Nucleus accumbens (tissue), 56 donors: ENCODE measurements at places on chromosomes 11 and 22.

DNA sequence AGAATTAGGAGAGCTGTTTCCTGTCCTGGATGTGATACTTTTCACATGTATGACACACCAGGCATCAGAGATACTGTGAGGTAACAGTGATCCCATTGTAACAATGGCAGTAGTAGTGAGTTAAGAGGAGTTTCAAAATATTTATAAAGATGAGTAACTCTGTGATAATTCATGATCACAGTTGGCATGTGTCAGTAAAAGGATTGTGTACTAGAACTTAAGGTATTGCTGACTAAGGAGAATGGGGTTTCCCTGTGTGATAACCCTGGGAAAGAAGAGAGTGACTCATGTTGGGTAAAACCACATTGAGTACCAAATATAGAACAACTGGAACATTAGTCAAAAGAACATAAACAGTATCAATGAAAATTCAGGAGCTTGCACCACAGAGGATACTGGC, 22.9 kb upstream of the SLC5A1 start:
- no peak for DNase-seq

DNA sequence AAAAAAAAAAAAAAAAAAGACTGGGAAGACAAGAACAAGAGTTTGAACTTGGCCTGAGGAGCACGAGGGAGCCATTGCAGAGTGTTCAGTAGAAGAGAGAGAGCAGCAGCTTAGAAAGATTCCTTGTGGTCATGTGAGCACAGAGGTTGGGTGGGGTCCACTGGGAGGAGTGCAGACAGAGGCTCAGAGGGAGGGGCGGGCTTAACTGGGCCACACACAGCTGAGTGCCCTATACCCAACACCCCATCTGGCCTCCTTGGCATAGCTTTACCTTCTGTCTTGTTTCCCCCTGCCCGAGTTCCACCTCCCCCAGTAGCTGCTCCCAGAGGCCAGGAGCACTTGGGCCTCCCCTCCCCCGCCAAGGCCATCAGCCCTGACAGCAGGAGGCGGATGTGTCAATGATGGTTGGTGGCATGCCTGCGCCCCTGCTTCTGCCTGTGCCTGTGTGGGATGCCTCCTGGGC, 12.1 kb downstream of the C11orf86 start:
- no peak for DNase-seq

- DNase-seq = no peak
These were observed 153.3 kb downstream of the EFCAB6 start for GRCh38 chr22:43658823-43659222.

GRCh38 chr11:2789331-2789730, 89.5 kb upstream of the KCNQ1OT1 start:
- DNase-seq = no peak

DNA sequence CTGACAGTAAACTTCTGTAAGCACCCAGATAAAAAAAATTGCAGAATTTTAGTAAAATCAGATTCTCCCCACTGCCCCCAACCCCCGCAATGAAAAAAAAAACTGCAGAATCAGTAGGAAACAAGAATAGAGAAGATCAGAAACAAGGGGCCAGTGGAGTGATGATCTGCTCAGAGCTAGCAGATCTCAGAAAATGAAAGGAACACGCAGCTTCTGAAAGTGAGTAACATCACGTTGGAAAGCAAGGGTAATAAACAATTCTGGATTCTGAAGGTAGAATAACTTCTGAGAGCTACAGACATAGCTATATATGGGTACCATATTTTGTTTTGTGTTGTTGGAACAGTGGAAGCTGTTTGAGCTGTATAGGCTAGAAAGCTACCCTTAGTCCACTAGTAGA, 23.2 kb downstream of the ACAT1 start:
- no peak for DNase-seq

GRCh38 chr11:115065830-115066664, 387.7 kb downstream of the NXPE2 start:
- DNase-seq = no peak

DNA sequence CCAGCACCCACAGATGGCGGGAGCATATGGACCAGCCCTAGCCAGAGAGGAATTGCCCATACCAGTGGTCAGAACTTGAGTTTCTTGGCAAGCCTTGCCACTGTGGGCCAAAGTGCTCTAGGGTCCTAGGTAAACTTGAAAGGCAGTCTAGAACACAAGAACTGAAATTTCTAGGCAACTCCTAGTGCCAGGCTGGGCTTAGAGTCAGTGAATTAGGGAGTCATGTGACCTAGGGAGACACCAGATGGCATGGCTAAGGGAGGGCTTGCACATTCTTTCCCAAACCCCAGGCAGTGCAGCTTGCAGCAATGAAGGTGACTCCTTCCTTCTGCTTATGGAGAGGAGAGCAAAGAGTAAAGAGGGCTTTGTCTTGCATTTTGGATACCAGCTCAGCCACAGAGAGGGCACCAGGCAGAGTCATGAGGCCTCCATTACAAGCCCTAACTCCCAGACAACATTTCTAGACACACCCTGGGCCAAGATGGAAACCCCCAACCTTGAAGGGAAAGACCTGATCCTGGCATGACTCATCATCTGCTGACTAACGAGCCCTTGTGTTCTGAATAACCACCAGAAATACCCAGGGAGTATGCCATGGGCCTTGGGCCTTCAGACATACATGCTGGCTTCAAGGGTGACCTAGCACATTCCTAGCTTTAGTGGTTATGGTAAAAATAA, 19.2 kb upstream of the OR56A3 start:
- DNase-seq = no peak

DNA sequence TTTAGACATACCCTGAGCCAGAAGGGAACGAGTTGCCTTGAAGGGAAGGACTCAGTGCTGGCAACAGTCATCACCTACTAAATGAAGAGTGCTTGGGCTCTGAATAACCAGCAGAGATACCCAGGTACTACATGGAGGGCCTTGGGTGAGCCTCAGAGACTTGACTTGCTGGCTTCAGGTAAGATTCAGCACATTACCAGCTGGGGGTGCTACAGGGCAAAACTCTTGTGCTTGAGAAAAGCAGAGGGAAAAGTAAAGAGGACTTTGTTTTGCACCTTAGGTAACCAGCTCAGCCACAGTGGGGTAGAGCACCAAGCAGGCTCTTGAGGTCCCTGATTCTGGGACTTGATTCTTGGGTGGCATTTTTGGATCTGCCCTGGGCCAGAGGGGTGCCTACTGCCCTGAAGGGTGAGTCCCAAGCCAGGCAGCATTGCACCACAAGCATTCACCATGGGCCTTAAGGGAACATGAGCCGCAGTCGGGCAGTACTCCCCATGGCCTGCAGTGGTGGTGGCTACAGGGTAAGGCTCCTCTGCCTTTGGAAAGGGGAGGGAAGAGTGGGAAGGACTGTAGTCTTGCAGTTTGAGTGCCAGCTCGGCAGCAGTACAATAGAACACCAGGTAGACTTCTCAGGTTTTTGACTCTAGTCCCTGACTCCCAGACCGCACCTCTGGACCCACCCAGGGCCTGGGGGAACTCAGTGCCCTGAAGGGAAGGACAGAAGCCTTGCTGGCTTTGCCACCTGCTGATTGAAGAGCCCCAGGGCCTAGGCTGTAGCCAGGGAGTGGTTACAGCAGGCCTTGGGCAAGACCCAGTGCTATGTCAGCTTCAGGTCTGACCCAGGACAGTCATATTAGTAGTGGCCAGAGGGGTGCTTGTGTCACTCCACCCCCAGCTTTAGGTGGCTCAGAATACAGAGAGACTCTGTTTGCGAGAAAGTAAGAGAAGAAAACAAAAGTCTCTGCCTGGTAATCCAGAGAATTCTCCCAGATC, 22.7 kb upstream of the PLEKHA7 start:
- no peak for DNase-seq

GRCh38 chr11:78200553-78200952, 11.8 kb downstream of the USP35 start:
- DNase-seq = no peak

DNA sequence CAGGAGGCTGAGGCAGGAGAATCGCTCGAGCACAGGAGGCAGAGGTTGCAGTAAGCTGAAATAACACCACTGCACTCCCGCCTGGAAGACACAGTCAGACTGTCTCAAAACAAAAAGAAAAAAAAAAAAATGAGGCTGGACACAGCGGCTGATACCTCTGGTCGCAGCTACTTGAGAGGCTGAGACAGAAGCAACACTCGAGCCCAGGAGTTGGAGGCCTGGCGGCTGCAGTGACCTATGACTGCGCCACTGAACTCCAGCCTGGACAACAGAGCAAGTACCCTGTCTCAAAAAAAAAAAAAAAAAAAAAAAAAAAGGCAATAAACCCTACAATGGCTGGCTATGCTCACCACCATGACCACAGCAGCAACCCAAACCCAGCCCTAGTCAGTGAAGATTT, 11.0 kb downstream of the NAP1L4 start:
- no peak for DNase-seq

DNA sequence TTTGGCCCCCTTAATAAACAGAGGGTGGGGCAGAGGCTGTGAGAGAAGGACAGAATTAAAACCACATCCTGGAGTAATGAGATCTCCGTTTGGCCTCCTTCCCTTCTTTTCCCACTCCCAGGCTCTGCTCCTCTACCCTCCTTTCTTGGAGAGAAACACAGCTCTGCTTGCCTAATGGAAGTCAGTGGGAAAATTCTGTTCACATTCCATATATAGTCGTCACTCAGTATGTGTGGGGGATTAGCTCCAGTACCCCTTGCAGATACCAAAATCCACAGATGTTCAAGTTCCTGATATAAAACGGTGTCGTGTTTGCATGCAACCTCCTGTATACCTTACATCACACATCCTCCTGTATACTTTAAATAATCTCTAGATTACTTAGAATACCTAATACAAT, 37.6 kb upstream of the THY1 start:
- no peak for DNase-seq

DNA sequence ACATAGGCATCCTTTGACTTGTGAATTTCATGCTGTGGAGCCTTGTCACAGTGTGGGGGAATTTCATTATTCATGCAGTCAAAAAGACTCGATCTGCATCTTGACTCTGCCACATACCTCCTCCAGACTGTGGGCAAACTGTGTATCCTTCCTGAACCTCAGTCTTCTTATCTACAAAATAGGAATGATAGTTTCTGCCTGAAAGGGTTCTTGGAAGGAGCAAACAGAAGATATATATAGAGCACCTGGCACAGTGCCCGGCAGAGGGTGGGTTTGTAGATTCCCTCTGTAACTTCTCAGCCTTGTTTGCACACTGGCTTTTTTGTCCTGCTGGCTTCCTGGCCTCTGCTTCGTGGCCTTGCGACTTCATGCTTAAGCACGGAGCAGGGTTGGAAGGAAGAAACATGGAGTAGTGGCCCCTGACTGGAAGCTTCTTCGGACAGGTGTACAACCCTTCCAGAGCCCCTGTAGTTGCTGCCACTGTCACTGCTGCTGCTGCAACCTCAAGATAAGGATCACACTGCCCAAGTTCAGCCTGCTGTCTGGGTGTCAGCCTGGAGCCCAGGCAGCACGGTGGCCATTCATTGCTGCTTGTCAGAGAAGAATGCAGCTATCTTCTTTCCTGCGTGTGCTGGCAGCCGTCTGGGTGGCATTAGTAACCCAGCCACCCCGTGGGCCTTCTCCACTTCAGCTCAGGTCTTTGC, 106.4 kb downstream of the MICAL2 start:
- DNase-seq = no peak

DNA sequence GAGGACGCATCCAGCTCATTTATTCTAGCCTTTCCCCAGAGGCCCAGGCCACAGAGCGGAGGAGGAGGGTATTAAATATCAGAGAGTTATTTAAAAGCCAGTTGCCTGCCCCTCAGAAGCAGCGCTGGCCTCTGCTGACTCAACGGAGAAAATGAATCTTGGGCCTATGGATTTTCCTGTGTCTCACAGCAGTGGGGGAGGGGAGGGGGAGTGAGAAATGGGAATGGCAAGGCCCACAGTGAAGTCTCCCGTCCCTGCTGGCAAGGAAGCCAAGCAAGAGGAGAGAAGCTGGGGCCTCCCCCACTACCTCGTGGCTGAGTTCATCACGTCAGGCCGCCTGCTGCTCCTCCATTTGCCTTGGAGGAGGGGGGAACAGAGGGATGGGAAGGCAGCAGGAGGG, 4.5 kb upstream of the TPBGL start:
- DNase-seq = no peak

DNA sequence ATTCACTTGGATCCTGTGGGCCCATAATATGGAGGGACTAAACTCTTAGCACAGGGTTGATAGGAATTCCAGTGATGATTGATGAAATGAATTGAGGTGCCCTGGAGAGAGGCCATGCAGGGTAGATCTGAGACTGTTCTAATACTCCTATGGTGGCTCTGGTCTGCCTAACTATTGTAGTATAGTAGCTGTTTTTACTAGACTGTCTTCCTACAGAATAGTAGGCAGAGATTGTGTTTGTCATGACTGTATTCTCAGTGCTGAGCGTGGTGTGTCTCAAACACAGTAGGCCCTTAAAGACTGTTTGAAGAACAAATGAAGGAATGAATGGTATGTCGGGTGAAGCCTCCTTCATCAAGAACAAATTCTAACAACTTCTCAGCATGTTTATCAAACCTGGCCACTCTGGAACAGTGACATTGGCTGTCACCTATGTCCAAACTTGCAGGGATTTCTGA, 107.0 kb upstream of the SESN3 start:
- no peak for DNase-seq

DNA sequence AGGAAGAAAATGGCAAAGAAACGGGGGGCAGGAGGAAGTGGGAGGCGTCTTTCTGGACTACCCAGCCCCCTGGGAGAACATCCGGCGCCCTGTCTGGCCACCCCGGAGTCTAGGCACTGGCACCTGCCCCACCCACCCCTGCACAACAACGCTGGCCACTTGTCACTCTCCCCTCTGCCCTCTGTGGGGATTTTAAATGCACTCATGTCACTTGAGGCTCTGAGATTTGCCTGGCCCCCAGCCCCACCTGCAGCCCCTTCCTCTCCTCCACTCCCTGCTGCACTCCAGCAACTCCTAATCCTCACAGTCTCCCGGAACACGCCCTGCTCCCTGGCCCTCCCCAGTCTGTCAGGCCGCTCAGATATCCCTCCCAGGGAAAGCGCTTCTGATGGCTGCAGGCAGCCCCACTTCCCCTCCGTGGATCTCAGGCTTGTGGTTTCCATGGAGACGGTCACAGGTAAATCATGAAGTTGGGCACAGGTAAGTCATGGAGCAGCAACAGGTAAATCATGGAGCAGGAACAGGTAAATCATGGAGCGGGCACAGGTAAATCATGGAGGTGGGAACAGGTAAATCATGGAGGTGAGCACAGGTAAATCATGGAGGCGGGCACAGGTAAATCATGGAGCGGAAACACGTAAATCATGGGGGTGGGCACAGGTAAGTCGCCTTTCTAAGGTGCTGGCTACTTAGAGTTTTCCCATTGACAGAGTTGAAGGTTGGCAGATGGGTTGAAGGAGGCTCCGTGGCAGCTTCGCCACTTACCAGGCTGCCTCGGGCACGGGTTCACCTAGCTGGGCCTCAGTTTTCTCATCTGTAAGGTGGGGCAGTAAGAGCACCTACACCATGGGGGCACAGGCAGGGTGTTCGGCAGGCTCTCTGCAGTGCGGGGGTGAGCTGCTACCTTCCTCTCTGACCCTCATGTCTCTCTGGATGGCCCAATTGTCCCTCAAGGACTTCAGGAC, 79.0 kb upstream of the SHISAL1 start:
- no peak for DNase-seq

DNA sequence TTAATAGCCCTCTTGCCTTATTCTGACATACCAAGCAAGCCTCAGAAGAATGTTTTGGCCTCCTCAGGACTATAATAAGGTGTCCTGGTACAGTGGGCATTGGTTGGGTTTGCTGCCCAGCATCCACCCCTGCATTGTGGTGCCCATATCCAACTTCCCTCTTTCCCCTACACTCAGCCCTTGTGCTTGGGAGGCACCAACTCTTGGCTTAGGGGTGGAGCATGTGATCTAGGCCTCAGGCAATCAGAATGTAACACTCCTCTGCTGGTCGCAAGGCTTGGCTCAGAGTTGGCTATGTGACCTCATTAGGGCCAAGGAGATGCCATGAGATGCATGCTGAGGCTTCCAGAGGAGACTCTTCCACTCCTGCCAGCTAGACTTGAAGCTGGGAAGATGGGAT, 123.0 kb downstream of the CSNK2A3 start:
- DNase-seq = no peak
